ENCODE measurements at places on chromosomes 6 and 20. TPM values are rescaled to one million over a fixed set of nuclear protein-coding genes. Genes with fewer than 3 reads are reported as not detected.

- ATAC-seq, result peak; percentile 8
These were observed 32.3 kb upstream of the LY86 start for GRCh38 chr6:6556161-6556737.

DNA sequence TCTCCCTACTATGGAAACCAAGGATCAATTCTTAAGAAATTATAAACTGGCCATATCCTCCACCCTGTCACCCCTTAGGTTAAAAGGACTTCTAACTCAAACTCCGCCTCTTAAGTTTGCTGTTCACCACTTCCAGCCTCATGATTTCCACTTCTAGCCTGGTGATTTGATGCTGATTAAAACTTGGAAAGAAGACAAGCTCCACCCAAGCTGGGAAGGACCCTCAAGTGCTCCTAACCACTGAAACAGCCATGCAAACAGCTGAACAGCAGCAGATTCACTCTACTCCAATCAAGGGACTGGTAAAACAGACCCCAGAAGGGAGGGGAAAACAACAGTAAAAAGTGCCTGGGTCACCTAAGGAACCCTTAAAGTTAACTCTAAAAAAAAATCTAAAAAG is 10.3 kb downstream of the LCA5 start:
- no peak for ATAC-seq

DNA sequence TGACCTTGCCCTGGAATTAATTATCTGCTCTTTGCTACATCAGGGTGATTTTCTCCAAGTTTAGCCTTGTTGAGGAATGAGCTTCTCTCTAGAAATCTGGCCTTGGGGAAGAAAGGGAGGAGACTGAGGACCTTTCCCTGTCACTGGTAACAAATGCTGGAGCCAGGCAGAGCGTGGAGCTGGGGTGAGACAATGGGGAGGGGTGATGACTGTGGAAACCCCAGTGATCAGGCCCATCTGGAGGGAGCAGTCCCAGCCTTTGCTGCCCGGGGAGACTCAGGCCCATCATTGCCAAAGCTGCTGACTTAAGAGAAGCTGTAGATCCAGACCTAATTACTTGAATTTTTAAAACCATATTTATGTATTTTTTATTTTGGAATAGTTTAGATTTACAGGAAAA is 31.3 kb downstream of the BCAS4 start:
- ATAC-seq, result no peak

- no peak for ATAC-seq
These were observed 65.9 kb upstream of the EDN1 start for GRCh38 chr6:12224251-12224650.

GRCh38 chr6:27838945-27839625 is 73.1 kb downstream of the OR2B2 start:
- ATAC-seq, result peak; percentile 18

DNA sequence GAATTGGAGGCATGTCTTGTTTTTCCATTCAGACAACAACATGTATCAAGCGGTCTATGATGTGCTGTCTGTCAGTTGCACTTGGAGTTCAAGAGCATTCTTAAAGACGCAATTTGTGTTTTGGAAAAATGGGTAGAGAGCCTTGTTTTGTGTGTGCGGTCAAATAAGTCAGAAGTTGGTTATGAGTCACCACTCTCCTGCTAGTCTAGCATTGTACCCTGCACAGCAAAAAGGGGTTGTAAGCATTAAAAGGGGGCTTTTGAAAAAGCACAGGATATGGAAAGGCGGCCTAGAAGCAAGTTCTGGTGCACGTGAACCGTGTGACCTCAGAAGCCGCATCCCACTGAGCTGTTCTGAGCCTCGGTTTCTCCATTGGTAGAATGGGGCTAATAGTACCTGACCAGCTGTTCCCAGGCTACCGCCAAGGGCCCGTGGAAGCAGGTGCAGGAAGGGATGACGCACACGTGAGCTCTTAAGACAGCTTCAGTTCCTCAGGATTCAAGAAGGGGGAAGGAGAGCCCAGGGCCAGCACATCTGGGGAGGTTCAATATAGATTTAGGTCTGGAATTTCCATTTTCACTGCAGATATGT is 61.6 kb upstream of the SNX9 start:
- no peak for ATAC-seq

DNA sequence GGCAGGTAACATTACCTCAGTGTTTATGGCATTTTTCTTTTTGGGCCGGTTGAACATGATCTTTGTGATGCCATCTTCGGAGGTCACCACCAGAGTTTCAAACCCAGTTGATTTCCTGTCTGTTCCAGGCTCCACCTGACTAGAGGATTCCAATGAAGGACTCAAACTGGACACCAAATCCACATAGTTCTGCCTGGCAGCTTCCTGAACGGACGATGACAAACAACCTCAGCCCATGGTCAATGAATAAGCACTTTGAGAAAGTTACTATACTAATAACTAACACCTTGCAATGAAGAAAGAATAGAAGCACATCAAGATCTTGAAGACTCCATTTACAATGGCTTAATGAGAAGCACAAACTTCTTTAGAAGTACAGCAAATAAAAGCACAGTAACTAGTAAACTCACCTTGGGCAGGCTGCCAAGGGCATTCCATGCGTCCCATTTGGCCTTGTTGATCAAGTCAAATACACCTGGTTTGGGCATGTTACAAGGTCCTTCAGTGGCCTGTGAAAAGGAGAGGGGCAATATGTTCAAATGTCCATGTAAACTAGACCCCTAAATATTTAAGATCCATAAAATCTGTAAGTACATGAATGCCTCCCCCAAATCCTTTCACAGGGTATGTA is 4.9 kb downstream of the ECI2 start:
- ATAC-seq, result no peak

GRCh38 chr6:130381459-130382380 is 15.9 kb downstream of the TMEM200A start:
- ATAC-seq, result no peak

DNA sequence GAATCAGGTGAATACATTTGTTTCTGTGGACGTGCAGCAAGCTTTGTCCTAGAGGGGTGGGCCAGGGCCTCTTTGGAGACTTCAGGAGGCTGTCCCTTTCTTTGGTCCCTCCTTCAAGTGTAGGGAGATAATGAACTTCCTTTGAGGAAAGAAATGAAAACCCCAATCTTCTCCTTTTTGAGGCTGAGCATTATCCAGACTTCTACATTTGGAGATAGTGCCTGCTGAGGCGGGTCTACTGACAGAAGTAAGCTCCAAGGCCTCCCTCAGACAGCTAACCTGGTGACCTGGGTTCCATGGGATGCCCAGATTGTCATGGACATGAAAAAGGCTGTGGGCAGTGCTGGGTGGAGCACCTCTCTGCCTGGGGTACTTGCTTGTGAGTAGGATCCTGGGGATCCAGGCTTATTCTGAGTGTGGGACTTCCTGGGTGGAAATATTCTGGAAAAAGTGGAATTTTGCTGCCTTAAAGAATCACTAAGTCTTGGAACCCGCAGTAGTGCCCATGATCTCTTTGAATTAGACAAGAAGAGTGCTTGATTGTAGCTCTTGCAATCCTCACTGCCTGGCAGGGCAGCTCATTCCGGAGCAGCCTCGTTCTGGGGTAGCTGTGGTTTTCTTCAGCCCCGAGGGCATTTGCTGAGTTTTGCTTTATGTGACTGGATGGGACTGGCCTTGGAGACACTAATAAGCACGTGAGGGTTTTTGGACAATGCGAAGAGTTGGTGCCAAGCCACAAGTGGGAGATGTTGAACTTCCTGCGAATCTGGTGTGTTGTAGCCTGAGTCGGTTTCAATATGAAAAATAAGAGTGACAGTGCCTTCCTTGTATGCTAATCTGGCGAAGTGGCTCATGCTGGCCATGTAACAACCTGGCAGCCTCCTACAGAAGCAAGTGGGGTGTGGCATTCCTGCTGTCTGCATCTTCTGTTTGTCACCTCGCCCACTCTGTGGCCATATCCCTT is 28.1 kb downstream of the SNRNP48 start:
- ATAC-seq, result peak; percentile 74

GRCh38 chr6:15088904-15089568 is 156.8 kb upstream of the JARID2 start:
- no peak for ATAC-seq

- ATAC-seq, result no peak
These were observed 156.6 kb upstream of the AFDN start for GRCh38 chr6:167669870-167670802.

- no peak for ATAC-seq
These were observed 576.6 kb upstream of the FLRT3 start for GRCh38 chr20:14913896-14914620.

- no peak for ATAC-seq
These were observed 83.5 kb upstream of the CCN6 start for GRCh38 chr6:111970426-111970825.

GRCh38 chr6:150606168-150606591 is 6.5 kb downstream of the PLEKHG1 start:
- ATAC-seq, result no peak

DNA sequence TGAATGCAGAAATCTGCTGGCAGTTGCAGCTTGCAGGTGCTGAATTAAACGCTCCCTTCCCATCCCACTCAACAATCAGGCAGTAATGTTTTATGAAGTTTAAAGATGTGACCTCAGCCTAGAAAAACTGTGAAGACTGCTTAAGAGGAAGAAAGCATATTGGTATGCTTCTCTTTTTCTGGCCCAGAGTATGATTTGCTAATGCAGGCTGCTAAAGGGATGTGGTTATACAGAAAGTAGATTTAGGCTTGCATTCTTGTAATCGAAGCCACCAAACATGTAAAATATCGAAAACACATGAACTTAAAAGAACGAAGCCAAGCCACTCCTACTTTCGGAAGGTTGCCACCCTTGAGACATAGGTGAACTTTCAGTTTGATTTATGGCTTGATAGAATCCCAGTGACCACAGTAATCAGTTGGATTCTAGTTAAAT is 40.7 kb downstream of the MAP3K5 start:
- no peak for ATAC-seq

- ATAC-seq, result peak; percentile 45
These were observed 87.5 kb downstream of the CRYBG1 start for GRCh38 chr6:106448000-106448426.

- peak; percentile 64 for ATAC-seq
These were observed 62.7 kb upstream of the ZNF133 start for GRCh38 chr20:18225632-18226031.

DNA sequence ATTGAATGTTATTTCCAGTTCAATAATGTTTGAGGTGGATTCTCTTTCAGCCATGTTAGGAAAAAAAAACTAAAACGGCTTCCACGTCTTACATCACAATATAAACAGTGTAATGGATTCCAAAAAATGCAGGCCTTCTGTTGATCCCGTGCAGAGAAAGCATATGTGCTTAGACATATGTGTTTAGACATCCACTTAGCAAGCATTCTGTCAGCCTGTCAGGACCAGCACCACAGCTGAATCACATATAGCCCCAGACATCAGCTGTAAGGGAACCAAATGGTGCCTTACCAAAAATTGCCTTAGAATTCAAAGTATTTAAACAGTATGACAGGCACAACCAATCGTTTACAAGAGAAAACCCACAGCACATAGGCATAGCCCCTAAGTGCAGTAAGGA is 304.9 kb downstream of the EYA4 start:
- no peak for ATAC-seq

DNA sequence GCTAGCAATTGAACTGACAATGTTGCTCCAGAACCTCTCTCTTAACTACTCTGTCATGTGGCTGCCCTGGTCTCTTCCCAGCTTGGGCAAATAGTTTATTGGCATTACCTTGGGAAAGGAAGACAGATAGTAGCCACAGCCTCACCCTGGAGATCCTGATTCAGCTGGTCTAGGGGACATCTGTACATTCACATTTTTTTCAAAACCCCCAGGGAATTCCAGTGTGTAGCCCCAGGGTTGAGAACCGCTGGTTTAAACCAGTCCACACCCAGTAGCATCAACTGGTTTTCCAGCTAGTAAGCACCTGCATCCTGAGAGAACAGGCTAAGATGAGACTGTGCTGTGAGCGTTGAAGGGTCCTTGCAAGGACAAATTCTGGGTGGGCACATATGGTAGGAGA is 9.6 kb downstream of the SCUBE3 start:
- ATAC-seq, result no peak

DNA sequence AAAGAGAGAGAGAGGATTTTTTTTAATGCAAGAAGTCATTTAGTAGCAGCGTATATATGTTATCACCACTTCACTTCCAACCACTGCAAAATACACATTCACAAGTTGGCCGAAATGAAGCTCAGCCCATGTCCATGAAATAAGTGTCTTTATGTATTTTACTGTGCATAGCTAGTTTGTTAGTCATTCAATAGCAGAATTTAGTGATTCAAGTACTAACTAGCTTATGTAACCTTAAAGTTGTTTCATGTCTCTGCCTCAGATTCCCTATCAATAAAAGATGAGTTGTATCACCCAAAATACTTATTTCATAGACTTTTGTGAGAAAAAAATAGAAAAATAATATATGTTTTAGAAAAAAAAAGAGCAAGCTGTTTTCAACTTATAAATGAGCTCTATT is 153.7 kb upstream of the PRDM1 start:
- ATAC-seq, result no peak

GRCh38 chr6:26183581-26184366 is 96.5 kb downstream of the HFE start:
- peak; percentile 86 for ATAC-seq

DNA sequence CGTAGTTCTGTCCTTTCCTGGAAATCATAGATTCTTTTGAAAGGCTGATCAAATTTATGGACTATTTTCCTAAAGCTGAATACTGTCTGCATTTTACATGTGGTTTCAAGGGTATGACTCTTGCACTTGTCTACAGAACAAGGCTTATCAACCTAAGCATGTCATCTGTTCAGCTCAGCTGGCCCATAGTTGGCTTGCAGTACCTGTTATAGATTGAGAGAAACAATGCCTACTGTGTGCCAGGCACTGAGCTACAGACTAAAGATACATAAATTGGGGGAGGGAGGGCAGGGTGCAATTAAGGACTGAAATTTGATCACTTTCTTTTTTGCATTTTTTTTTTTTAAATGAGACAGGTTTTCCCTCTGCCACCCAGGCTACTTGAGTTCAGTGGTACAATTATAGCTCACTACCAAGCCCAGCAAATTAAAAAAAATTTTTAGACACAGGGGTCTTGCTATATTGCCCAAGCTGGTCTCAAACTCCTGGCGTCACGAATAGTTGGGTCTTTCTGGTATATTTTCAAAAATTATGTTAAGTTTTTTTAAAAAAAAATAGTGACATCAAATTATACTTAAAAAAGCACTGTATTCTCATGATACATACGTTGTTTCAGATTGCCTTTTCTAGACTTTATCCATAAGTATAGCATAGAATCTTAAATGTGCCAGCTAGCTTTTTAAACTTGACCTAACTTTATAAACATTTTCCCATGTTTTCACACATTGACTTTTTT is 52.2 kb downstream of the RREB1 start:
- ATAC-seq, result no peak

- no peak for ATAC-seq
These were observed 27.1 kb downstream of the NCOA5 start for GRCh38 chr20:46062621-46063020.

The PPP1R16B gene
- total RNA-seq, result 2.3 TPM

The FAM209B gene
- total RNA-seq, result 0.44 TPM

The TXNDC5 gene
- 73.5 TPM for total RNA-seq

The PTPRT gene
- total RNA-seq, result 0.08 TPM

The RNF182 gene
- 0.20 TPM for total RNA-seq

The TCP11 gene
- total RNA-seq, result not detected
